ENCODE measurements at places on chromosomes 7 and 10. TPM values are rescaled to one million over a fixed set of nuclear protein-coding genes. Genes with fewer than 3 reads are reported as not detected.

Gene KIF11
- 3.5 TPM for total RNA-seq

- DNase-seq = no peak
Measured at GRCh38 chr10:129041916-129042315, 425.1 kb upstream of the MGMT start.

GRCh38 chr7:98622926-98623325 lies 5.8 kb downstream of the NPTX2 start:
- no peak for DNase-seq

DNA sequence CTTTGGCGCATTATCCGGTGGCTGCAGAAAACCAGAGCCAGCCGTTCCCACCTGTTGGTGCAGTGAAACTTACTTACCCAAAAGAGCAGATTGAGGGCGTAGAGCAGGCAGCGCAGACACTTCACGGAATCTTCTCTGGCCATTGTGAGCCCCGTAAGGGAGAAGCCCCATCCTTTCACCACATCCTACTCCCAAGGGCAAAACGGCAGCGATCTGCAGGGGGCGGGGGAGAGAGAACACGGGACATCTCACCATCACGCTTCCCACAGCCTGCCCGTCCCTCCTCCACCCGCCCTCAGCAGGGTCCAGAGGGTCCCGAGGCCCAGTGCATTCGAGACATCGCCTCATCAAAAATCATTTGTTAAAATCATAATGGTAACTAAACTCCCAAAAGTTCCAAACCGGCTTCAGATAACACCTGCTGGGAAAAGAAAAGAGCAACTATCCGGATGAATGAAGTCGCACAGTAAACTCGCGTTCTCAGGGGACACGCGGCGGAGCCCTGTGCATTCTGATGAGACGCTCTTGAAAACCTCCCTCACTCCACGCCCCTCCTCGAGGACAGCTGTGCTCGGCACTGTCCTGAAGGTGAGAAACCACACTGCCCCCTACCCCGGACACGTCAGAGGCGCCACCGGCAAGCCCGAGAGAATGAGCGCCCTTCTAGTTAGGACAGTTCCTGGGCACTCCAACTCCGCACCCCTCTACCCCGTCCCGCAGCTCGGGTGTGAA lies 1.2 kb downstream of the TSPAN12 start:
- peak; percentile 48 for DNase-seq

- DNase-seq = no peak
Measured at GRCh38 chr10:44946205-44946604, 13.4 kb upstream of the RASSF4 start.

DNA sequence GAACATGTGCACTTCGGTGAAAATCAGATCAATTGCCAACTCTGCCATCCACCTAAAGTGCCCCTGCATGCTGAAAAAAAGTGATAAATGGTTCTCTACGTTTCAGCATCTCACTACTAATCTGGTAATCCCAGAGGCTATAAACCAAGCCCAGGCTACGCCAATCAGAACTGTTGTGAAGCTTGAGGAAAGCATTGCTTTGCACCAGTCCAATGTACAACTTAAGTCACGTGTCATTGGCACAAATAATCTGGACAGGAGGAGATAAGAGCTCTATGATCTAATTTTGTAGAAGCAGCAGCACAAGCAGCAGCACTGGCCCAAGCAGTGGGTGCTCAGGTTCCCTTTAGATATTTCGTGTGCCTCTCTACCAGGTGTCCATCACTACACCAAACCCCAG lies 4.4 kb upstream of the EGR2 start:
- no peak for DNase-seq

GRCh38 chr10:62071846-62072281 lies 170.4 kb downstream of the ARID5B start:
- no peak for DNase-seq

DNA sequence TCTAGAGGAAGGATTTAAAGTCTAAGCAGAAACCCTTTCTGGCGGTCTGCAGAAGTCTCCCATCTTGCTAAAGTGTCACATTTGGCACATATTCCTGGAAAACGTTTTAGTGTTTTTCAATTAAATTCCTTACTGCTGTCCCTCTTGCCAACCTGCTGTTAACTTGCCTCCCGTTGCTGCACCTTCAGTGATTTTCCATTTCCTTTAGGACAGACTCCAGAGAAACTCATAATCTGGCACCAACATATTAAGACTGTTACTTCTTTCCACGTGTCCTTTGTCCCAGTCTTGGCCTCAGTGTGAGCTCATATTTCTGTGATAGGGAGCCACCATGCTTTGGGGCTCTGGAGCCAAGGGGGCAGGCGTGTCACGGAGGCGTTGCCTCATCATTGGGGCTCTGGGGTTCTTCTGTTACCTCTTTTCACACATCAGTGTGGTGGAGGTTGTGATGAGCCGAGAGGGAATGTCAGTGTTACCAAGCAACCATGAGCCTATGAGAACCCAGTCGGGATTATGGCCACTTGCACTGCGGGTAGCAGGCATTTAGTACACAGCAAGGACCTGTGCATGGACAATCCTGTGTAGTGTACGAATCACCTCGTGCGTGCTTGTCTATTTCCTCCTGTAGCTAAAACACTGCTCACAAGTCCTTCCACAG lies 26.0 kb upstream of the ZNF32 start:
- DNase-seq = no peak

GRCh38 chr7:128948976-128949760 lies 11.4 kb downstream of the IRF5 start:
- DNase-seq = no peak

DNA sequence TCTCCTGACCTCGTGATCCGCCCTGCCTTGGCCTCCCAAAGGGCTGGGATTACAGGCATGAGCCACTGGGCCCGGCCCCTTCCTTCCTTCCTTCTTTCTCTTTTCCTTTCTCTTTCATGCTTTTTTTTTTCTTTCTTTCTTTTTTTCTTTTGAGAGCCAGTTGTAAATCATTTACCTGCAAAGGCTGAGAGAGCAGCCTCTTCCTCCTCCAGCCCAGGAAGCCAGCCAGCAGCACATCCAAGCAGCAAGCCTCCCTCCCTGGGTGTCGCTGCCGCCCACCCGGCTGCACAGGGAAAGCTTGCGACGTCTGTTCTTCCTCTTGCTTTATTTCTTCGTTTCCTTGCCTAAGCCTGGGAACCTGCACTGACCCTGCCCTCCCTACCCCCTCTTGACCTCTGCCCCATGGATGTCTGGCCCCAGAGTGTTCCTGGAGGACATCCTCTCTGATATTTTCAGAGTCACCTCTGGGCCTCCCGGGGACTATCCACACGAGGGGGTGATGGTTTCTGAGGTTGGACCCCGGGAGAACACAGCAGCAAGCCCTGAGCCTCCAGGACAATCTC lies 62.8 kb upstream of the MYL10 start:
- DNase-seq = peak; percentile 61

Gene ERV3-1
- total RNA-seq = 7.4 TPM

Gene PLAU
- total RNA-seq = 7.1 TPM

DNA sequence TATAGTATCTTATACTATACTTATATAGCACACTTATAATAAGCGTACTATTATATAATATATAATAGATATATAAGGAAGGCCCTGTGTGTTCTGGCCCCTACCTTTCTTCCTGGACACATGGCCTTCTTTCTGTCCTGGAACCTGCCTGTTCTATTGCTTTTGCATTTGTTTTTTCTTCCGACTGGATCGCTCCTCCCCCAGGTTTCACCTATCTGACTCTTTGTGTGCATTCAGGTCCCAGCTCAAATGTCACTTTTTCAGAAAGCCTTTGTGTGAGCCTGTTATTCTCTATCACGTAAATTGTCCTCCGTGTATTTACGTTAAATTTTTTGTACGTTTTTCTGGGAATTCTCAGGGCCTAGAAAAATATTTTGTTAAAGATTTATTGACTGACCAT lies 2.9 kb upstream of the TRIM8 start:
- no peak for DNase-seq

Gene HUS1
- total RNA-seq = 41.0 TPM

GRCh38 chr10:29598851-29599311 lies 35.9 kb downstream of the SVIL start:
- no peak for DNase-seq

DNA sequence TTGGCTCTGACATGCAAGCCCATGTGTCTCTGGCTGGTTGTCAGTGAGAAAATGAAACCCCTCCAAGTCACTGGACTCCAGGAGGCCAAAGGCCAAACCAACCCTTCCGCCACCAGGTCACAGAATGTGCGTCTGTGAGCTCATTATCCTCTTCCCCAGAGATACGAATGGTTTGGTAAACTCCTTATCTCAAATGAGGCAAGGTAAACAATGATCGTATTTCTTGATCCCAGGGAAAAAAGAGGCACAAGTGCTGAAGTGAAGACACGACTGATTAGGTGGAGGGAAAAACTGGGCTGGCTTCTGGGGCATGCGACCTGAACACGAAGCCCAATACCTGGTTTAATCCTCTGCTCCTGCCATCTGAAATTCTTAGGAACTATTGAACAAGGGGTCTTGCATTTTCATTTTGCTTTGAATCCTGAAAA lies 70.6 kb upstream of the ARID5B start:
- no peak for DNase-seq

- no peak for DNase-seq
Measured at GRCh38 chr10:78348411-78349164, 314.9 kb downstream of the RPS24 start.

Gene TMEM176A
- 275 TPM for total RNA-seq

GRCh38 chr7:43337191-43337590 lies 224.7 kb downstream of the HECW1 start:
- DNase-seq = no peak

GRCh38 chr10:102324061-102324460 lies 71.4 kb upstream of the NFKB2 start:
- no peak for DNase-seq

Gene ANKRD30A
- total RNA-seq = not detected

DNA sequence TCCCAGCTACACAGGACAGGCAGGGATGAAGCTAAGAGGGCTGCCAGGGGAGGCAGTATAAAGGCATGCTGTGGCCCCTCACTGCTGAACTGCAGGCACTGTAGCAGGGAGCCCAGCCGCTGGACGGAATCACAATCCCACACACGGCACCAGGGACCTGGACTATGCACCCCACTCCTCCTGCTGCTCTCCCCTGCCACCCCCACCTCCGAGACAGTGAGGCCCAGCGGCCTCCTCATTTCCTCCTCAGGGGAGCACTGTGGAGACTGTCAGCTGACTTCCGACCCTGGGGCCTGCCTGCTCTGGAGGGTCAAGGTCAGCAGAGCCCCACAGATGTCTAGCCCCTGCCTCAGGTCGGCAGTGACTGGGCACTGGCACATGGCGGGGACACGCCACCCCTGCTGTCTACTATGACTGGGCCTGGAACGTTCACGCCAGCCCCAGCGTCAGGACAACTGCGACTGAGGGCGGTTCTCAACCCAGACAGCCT lies 92.7 kb downstream of the FAM53B start:
- no peak for DNase-seq

DNA sequence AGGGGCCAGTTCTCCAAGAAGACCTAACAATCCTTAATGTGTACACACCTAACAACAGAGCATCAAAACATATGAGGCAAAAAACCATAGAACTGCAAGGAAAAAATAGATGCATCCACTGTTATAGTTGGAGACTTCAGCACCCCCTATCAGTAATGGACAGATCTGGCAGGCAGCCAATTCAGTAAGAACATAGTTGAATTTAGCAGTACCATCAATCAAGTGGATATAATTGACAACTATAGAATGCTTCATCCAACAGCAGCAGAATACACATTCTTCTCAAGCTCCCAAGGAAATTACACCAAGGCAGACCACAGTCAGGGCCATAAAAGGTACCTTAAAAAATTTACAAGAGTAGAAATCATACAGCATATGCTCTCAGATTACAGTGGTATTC lies 42.2 kb downstream of the POLL start:
- no peak for DNase-seq

Gene CDHR3
- total RNA-seq = 20.3 TPM

GRCh38 chr7:157499121-157499834 lies 162.5 kb downstream of the DNAJB6 start:
- DNase-seq = no peak

Gene ZPBP
- total RNA-seq = not detected

- no peak for DNase-seq
Measured at GRCh38 chr10:121683816-121684215, 85.6 kb upstream of the FGFR2 start.

Gene C10orf53
- not detected for total RNA-seq

GRCh38 chr7:81301815-81302214 lies 383.0 kb upstream of the SEMA3C start:
- peak; percentile 71 for DNase-seq
